ENCODE measurements at places on chromosomes 12 and 14.
A peak's percentile ranks its signal among the peaks of the same experiment; 100 is the strongest.

DNA sequence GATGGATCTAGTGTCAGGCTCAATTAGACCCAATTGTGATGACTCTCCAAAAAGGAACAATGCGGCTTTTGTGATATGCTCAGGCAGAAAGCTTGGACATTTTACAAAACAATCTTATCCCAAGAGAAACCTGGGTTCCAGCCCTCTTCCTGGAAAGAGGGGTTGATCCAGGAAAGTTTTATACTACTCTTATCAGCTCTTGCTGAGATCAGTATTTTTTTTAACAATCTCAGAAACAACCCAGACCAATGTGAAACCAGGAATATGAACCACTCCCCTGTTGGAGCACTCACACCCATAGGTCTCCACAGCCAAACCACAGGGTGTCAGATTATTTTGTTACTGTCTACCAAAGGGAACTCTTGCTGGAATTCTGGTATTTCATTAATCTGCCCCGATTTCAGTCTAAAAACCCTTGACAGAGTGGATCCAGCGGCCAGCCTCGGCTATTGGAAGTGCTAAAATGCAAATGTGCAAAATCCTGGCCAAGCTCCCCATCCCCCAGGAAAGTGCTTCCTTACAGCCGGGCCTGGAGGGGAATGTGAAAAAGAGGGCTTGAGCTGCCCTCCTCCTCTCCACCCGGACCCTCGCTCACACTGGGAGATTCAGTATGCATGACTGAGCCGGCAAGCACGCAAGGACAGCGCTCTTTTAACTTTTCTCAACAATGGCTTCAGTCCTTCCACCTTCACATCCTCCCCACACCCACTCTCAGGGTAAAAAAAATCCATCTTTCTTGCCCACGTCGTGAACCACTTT lies 4.0 kb downstream of the FBXL14 start:
- DNase-seq: no peak

DNA sequence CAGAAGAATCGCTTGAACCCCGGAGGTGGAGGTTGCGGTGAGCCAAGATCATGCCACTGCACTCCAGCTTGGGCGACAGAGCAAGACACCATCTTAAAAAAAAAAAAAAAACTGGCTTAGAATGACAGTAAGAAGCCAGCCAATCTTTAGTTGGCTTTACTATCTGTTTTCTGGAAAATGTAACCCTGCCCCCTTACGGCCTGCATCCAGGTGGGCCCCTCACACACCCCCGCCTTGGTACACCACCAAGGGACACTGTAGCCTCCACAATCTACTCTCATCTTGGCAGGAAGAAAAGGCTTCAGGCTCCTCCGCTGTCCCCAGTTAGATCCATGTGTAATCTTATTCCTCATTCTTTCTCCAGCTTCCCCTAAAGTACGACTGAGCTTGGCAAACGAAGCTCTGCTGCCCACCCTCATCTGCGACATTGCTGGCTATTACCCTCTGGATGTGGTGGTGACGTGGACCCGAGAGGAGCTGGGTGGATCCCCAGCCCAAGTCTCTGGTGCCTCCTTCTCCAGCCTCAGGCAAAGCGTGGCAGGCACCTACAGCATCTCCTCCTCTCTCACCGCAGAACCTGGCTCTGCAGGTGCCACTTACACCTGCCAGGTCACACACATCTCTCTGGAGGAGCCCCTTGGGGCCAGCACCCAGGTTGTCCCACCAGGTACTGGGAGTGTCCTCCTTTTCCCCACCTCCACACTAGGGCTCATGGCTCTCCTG lies 6.6 kb downstream of the TAPBPL start:
- DNase-seq: no peak

DNA sequence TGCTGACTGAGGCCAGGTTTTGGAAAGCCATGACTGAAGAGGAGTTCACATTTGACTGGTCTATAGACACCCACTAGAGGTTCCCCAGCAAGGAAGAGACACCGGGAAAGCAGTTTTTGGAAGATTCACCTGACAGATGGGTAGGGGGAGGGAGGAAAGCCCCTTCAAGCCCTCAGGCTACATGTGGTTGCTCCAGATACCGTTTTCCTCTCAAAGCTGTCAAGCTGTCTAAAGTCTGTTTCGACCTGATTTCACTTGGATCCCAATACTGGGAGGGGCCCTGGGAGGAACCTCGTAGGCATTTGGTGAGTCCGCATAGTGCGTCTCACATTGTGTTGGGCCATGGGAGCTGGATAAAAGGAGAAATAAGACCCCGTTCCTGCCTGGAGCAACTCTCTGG lies 1.7 kb upstream of the LRP1 start:
- DNase-seq: no peak

- DNase-seq: no peak
Measured at GRCh38 chr12:114821570-114821969, 137.6 kb upstream of the TBX3 start.

GRCh38 chr12:70260646-70261045 lies 17.4 kb downstream of the CNOT2 start:
- no peak for DNase-seq

DNA sequence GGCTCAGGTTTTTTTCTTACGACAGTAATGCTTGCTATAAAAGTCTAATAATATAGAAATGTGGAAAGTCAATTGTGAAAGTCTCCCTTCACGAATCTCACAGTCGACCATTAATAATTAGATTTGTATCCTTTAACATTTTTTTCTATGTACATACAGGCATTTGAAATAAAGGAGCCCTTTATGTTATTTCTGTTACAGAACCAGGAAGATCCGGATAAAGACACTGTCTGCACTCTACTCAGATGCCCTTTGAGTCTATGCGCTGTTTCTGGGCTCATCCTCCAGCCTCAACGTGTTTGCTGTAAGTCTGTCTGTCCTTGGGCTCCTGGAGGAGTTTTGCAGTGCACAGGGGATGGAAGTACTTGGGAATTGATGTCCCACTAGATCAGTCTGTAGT lies 212.2 kb upstream of the ATP2B1 start:
- DNase-seq: no peak

DNA sequence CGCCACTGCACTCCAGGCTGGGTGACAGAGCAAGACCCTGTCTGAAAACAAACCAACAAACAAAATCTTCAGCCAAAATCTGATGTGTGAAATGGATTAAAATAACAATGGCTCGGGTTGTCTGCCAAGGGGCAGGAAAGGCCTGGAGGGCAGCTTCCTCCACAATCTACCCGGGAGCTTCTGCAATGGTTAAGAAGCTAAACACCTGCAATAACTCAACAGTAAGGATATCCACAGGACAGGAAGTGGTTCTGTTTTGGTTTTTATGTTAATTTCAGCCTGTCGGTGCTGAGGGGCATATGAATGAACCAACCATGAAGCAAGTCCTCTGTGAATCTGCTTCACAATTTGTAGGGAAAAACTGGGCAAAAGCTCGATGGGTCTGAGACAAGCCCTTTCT lies 34.4 kb downstream of the RAD52 start:
- no peak for DNase-seq

- no peak for DNase-seq
Measured at GRCh38 chr12:77115471-77115870, 50.1 kb upstream of the E2F7 start.

DNA sequence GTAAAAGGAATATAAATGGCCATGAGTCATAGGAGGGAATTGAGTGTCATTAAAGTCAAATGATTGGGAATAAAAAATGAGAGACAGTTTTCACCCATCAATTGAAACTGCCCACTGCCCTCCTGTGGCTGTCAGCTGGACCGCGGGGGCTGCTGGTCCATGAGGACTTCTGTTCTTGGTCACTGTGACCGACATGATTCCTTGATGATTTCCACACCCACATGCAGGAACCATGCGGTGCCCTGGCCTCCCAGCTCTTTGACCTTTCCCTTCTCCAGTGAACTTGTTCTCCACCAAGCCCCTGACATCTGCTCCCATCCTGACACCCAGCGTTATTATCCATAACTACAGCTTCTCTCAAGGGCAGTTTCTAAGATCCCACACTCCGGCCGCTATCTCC lies 48.4 kb downstream of the C12orf75 start:
- DNase-seq: no peak

DNA sequence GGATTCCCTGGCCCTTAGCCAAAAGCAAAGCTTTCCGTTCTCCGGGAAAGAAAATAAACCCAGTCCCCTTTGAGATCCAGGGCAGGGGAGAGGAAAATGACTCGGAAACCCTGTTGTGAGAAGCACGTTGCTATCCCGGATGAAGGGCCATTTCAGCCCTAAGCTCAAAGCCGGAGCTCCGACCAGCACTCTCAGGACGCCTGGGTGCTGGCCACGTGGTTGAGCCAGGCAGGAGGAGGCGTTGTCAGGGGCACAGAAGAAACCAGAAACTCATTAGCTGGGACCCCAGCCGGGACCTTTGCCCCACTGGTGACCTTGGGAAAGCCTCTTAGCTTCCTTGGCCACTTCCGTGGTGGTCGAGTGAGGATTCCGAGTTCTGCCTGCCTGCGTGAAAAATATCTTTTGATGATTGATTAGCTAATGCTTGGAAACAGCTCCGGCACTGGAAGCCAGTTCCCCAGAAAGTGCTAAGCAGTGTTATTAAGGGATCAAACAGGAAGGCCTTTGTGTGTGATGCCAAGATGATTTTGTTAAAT lies 57.6 kb upstream of the FZD10 start:
- DNase-seq: no peak

GRCh38 chr12:124416516-124417395 lies 121.9 kb downstream of the RFLNA start:
- no peak for DNase-seq

DNA sequence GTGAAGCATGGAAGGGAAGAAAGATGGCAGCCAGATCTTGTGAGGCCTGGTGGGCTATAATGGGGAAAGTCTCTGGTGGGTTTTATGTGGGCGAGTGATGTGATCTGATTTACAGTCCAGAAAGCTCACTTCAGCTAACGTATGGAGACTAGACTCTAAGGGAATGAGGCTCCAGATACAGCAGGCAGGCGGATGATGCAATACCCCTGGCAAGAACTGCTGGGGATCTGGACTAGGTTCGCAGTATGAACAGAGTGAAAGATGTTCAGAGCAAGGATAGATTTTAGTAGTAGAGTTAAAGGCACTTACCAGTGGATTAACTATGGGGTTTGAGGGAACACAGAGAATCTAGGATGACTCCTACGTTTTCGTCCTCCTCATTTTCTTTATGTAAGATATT lies 253.1 kb downstream of the ANO2 start:
- no peak for DNase-seq

- no peak for DNase-seq
Measured at GRCh38 chr12:9951026-9951675, 19.0 kb upstream of the CLEC2A start.

GRCh38 chr12:61188801-61189595 lies 1071.2 kb upstream of the USP15 start:
- DNase-seq: no peak

DNA sequence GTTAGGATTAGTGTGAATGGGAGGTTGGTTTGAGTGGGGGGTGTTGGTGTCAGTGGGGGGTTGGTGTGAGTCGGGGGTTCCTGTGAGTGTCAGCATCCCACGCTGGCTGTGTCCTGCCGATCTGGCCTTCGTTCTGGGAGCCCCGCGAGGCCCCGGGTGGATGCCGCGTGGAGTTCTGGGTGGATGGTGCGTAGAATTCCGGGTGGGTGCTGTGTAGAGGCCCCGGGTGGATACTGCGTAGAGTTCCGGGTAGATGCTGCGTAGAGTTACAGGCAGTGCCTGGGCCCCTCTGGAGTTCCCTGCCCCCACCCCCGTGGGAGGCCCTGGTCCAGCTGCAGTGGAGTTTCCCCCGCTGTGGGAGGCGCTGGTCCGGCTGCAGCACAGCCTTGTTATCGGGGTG lies 8.7 kb downstream of the NOC4L start:
- no peak for DNase-seq

DNA sequence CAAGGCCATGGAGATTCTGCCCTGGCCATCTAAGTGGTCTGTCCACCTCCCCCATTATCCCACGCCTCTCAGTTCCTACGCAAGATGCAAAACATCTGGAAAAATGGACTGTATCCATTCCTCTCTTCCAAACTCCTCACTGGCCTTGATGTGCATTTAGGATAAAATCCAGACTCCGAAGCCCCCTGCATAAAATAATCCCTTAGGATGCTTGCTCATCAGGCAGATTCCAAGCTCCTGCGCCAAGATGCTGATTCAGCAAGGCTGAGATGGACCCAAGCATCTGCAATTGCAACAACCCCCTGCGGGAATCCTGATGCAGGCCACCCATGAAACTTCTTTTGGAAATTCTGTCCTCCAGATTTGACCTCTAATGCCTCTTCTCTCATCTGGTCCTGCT lies 81.6 kb downstream of the SPRING1 start:
- no peak for DNase-seq

GRCh38 chr14:68627868-68628604 lies 164.8 kb downstream of the ZFP36L1 start:
- DNase-seq: no peak

- peak; percentile 43 for DNase-seq
Measured at GRCh38 chr12:80936353-80936641, 1.4 kb downstream of the LIN7A start.

GRCh38 chr14:45089813-45090212 lies 5.9 kb downstream of the PRPF39 start:
- DNase-seq: no peak

DNA sequence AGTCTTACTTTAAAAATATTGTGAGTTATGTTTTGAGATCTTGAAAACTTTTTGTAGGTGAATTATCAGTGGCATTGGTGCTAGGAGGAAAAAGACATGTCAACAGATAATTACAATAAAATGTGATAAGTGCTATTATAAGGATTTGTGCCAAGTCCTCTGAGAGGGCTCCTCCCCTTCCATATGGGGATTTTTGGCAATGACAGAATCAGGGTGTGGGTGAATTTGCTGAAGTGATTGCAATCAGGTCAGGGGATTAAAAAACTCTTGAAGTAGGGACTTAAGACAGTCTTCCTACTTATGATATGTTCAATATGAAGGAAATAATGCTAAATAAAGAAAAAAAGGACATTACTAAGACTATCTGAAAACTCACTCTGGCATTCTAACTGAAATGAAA lies 122.5 kb downstream of the SLC15A5 start:
- DNase-seq: peak; percentile 55

DNA sequence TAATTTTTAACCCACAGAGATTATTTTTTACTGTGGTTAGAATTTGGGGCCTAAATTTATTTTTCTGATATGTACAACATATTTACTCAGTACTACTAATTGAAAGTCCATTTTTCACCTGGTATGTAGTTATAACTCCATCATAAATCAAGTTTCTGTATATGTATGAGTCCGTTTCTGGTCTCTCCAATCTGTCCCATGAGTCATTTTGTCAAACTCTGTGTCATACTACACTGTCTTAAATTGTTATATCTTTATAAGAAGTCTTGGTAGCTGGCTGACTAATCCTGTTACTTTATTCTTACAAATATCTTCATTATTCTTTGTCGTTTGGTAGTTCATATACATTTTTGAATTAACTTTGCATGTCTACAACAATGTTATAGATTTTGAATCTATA lies 344.0 kb downstream of the PDZRN4 start:
- no peak for DNase-seq

Measured in NCI-H1694 (cell line).